ENCODE measurements at places on chromosomes 16 and 17. TPM values are rescaled to one million over a fixed set of nuclear protein-coding genes. Genes with fewer than 3 reads are reported as not detected.

Gene B4GALNT2
- total RNA-seq, result 0.04 TPM

Gene RGS11
- total RNA-seq, result not detected

Gene DCAF7
- 123 TPM for total RNA-seq

Gene DBNDD1
- 12.9 TPM for total RNA-seq

Gene MILR1
- 4.1 TPM for total RNA-seq

Gene OGFOD3
- 43.6 TPM for total RNA-seq

Gene KRTAP2-2
- not detected for total RNA-seq

Gene UBE2G1
- 65.9 TPM for total RNA-seq

Gene RIPOR1
- 25.4 TPM for total RNA-seq

Gene RHBDF1
- total RNA-seq, result 6.9 TPM

Gene FAM83G
- 10.3 TPM for total RNA-seq

Gene CCL8
- not detected for total RNA-seq

Gene ITGAX
- total RNA-seq, result 0.35 TPM

Gene CX3CL1
- total RNA-seq, result 0.16 TPM

Gene DNAH17
- total RNA-seq, result not detected

Gene KIF18B
- total RNA-seq, result 39.5 TPM

Gene PPP1R27
- 2.3 TPM for total RNA-seq

Gene TBX6
- total RNA-seq, result 0.51 TPM

Gene CACNG5
- total RNA-seq, result not detected

Gene LPO
- 0.11 TPM for total RNA-seq

Gene SCARF1
- total RNA-seq, result 1.5 TPM

Gene FADS6
- total RNA-seq, result not detected

Gene LYRM9
- total RNA-seq, result 1.8 TPM

Gene TNFSF13
- total RNA-seq, result 0.51 TPM

Gene MAPT
- 1.1 TPM for total RNA-seq

Gene TM4SF5
- total RNA-seq, result not detected

Gene P2RX5
- 1.6 TPM for total RNA-seq

Gene PIK3R6
- not detected for total RNA-seq

Gene ZBTB4
- 6.9 TPM for total RNA-seq

Gene ITGB4
- 0.89 TPM for total RNA-seq

Gene FBXW10B
- not detected for total RNA-seq

Gene ADORA2B
- 10.7 TPM for total RNA-seq

Gene TMEM238L
- not detected for total RNA-seq

Gene CSH1
- not detected for total RNA-seq

Gene SLC46A1
- total RNA-seq, result 4.3 TPM

Gene HSD17B2
- not detected for total RNA-seq

Gene NACA2
- not detected for total RNA-seq

Gene SPATA22
- total RNA-seq, result not detected

Gene CHST4
- total RNA-seq, result 0.07 TPM

Gene FOXN1
- not detected for total RNA-seq

Gene EFCAB5
- not detected for total RNA-seq

Gene PLD6
- total RNA-seq, result 12.5 TPM

Gene KRTAP4-9
- not detected for total RNA-seq

Gene RNF112
- not detected for total RNA-seq

Gene RNU2-1
- total RNA-seq, result 9,315 TPM

Gene TRPV2
- total RNA-seq, result 93.6 TPM

Gene MT1A
- not detected for total RNA-seq

Gene C16orf46
- total RNA-seq, result 1.0 TPM

Gene TRAPPC1
- total RNA-seq, result 64.5 TPM

Gene ATP6V0D1
- 61.5 TPM for total RNA-seq
